ENCODE measurements at places on chromosomes 11 and 22.

GRCh38 chr22:38017272-38017920 lies 33.0 kb upstream of the SOX10 start:
- DNase-seq, result no peak

GRCh38 chr11:75714211-75714610 lies 3.4 kb upstream of the MOGAT2 start:
- DNase-seq, result no peak

- peak; percentile 49 for DNase-seq
These were observed 6.9 kb upstream of the NRXN2 start for GRCh38 chr11:64729851-64730382.

DNA sequence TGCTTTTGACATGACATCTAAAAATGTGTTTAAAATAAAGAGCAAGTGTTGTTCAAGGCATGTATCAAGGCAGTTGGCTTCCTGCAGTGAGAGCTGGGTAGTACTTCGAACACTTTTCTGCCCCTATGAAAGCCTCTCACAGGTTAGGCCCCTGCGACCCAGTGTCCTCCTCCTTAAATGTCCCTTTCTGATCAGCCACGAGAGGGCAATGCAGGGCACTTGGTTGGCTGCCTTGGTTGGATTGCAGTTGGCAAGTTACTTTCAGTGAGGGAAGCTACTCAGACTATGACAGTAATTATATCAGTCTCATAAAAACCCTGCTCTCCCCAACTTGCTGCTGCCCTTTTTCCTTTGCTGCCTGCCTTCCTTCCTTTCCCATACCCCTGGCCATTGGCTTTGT lies 743.8 kb downstream of the NTM start:
- DNase-seq, result no peak

DNA sequence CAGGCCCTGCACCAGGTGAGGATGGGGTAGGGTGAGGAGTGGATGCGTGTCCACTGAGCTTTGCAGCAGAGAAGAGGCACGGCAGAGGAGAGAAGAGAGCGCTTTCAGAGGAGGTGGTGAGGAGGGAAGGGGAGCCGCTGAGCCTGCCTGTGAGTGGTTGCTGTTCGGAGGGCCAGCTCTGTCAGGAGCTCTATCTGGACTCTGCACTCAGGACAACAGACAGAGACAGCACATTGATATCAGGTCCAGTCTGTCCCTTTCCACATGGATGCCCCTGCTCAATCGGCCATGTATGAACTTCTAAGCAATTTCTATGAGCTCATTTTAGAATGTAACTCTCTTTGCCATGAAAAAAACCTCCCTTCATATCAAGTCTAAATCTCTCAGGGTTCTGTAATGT lies 158.6 kb downstream of the KIRREL3 start:
- no peak for DNase-seq

DNA sequence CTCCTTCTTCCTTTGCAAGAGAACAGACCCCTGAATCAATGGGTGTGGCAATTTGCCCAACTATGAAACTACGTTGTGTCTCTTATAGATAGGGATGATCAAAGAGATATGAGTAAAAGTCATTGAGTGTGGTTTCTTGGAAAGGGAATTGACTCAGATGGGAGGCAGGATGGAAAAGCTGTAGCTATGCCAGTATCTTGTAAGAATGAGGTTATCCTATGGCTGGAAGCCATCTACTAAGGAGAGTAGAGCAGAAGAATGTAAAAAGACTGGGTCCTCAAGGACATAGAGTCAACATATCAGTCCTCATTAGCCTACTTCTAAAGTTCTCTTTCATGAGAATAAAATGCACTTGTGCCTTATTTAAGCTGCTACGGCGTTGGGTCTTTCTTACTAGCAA lies 78.9 kb upstream of the POU2AF2 start:
- DNase-seq, result no peak

- no peak for DNase-seq
These were observed 4.0 kb downstream of the RPS13 start for GRCh38 chr11:17073370-17074027.

DNA sequence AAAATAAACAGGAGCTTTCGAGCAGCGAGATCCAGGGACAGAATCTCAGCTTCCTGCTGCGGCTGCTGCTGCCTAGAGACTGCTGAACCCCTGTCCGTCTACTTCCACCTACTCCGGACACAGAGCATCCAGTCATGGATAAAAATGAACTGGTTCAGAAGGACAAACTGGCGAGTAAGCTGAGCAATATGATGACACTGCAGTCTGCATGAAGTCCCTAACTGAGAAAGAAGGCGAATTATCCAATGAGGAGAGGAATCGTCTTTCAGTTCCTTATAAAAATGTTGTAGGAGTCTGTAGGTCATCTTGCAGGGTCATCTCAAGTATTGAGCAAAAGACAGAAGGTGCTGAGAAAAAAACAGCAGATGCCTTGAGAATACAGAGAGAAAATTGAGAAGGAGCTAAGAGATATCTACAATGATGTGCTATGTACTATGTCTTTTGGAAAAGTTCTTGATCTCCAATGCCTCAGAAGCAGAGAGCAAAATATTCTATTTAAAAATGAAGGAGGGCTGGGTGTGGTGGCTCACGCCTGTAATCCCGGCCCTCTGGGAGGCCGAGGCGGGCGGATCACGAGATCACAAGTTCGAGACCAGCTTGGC lies 11.1 kb upstream of the MS4A2 start:
- no peak for DNase-seq

DNA sequence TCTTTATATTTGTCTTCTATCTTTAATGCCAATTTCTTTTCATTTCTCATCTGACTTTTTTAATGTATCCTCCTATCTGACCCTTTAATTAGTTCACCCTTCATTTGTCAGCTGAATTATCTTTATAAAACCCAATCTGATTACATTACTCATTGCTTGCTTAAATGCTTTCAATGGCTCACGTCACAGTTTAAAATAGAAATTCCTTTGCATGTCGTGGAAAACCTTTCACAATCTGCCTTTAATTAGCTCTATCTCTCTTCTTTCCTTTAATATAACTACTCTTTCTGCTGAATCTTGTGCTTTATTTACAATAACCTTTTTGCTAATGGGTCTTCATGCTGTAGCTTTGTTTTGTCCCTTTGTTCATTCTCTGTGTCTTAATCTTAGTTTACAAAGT lies 125.7 kb downstream of the DYNC2H1 start:
- DNase-seq, result no peak

Measured in activated CD4-positive, alpha-beta T cell treated with anti-CD3 and anti-CD28 coated beads, Interleukin-2, amount 50 U/mL, for 48 hours (primary cell).